ENCODE measurements at places on chromosomes 6 and 20.

DNA sequence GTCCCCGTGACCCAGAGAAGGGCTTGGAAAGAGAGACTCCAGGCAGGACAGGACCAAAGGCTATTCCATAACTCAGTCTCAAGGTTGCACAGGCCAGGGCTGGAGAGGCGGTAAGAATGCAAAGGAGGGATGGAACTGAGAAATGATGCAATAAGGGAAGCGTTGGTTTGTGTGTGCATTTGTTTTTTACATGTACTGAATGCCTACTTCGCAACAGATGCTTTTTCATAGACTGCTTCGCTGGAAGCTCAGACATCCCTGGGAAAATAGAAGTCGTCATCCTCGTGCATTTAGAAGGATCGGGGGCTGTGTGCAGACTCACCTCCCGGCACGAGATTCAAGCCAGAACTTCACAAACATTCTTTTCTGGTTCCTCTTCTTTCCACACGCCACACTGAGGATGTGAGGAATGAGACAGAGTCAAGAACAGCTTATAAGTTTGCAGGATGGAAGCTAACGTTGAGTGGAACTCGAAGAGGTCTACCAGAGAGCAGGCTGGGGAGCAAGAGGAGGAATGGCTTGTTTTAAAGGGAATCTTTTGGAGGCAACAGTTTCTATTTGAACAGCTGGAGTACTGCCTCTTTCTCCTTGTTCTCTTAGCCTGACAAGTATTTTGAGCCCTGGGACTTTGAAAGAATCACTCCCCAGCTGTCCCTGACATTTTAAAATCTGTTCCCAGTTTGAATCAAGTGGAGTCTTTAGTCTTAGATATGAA lies 19.3 kb upstream of the LY86 start:
- peaks cover 3% of the 10 kb centered on the region for H3K4me1 ChIP-seq
- DNase-seq = no peak
- H3K4me3 ChIP-seq = no peak overlapping the region
- H3K27me3 ChIP-seq = no peaks in the 10 kb centered on the region
- H3K36me3 ChIP-seq = peaks cover 14% of the 10 kb centered on the region

GRCh38 chr20:18511571-18511970 lies 3.8 kb downstream of the SEC23B start:
- H3K4me1 ChIP-seq = peaks cover 36% of the 10 kb centered on the region
- no peak overlapping the region for H3K4me3 ChIP-seq
- DNase-seq = no peak
- H3K27me3 ChIP-seq = no peaks in the 10 kb centered on the region
- H3K36me3 ChIP-seq = peaks cover 40% of the 10 kb centered on the region

DNA sequence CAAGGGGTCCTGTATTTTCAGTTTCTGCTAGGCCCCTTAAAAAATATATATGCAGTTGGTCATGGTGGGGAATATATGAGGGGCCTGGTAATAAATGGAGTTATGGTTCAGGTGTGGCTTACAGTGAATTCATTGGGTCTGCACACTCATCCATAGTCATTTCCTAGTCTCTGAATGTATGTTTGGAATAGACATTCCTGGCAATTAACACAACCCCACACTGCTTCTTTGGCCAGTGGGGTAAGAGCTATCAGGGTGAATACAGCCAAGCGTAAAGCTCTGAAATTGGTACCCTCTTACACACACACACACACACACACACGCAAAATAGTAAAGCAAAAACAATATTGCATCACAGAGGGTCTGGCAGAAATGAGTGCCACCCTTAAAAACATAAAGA lies 56.5 kb downstream of the QRSL1 start:
- H3K36me3 ChIP-seq = no peaks in the 10 kb centered on the region
- DNase-seq = no peak
- H3K27me3 ChIP-seq = no peaks in the 10 kb centered on the region
- peaks cover 19% of the 10 kb centered on the region for H3K4me1 ChIP-seq
- H3K4me3 ChIP-seq = no peak overlapping the region

- H3K27me3 ChIP-seq = peaks cover 4% of the 10 kb centered on the region
- no peaks in the 10 kb centered on the region for H3K4me1 ChIP-seq
- H3K36me3 ChIP-seq = no peaks in the 10 kb centered on the region
- H3K27ac ChIP-seq = no peak overlapping the region
Measured at GRCh38 chr6:136446579-136447187, 103.5 kb downstream of the MAP7 start.

DNA sequence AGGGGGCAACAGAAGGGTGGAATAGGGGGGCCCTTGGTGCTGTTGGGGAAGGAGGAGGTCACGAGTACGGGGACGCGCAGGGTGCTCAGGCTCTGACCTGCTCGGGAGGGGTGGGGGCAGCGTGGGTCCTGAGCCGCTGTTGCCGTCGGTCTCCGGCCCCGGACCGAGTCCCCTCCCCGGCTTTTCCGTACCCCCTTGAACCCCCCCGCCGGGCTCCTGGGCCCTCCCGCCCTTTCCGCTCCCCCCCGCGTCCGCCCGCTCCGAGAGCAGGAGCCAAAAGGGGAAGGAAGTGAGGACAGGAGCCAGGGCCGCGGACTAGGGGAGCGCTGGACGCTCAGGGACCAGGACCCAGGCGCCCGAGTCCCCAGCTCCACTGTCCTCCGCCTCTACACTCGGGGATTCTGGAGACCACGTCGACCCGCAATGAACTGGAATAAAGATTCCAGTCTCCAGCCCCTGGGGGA lies at the start of gene RGL2:
RGL2 (minus strand) TSS at position 170 of the 464 bp plus-strand sequence. CDS start 332 bp downstream, outside the sequence.
- H3K36me3 ChIP-seq = peaks cover 46% of the 10 kb centered on the region
- DNase-seq = no peak
- H3K4me3 ChIP-seq = peak within 1 kb of the TSS; percentile 98
- peak within 1 kb of the TSS; percentile 98 for H3K27ac ChIP-seq

DNA sequence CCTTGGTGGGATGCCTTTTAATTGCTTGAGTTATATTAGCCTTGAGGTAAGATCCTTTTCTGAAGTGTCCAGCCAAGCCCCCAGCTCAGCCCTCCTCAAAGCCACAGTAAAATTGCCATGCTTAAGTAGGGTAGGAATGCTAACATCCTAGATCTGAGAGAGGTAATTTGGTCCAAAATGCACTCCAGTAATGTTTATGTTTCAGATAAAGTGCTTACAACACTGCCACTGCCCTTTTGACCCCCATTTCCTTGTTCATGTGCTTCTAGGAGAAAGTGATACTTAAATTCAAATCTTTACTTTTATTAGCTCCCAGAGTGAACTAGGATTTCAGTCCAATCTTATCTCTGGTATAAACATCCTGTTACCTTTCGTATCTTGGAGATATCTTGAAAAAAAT lies 318.0 kb downstream of the BMP2 start:
- no peak overlapping the region for H3K27ac ChIP-seq
- no peaks in the 10 kb centered on the region for H3K27me3 ChIP-seq
- no peak overlapping the region for H3K4me3 ChIP-seq
- no peaks in the 10 kb centered on the region for H3K4me1 ChIP-seq

- H3K27me3 ChIP-seq = no peaks in the 10 kb centered on the region
- H3K4me3 ChIP-seq = no peak overlapping the region
- no peak overlapping the region for H3K27ac ChIP-seq
- DNase-seq = no peak
Measured at GRCh38 chr6:13654496-13654895, 39.4 kb downstream of the NOL7 start.

- DNase-seq = no peak
- peaks cover 49% of the 10 kb centered on the region for H3K36me3 ChIP-seq
- peak overlapping the region; percentile 99 for H3K4me3 ChIP-seq
- peak overlapping the region; percentile 94 for H3K27ac ChIP-seq
Measured at GRCh38 chr6:29943053-29943966, 978 bp downstream of the HLA-A start.

DNA sequence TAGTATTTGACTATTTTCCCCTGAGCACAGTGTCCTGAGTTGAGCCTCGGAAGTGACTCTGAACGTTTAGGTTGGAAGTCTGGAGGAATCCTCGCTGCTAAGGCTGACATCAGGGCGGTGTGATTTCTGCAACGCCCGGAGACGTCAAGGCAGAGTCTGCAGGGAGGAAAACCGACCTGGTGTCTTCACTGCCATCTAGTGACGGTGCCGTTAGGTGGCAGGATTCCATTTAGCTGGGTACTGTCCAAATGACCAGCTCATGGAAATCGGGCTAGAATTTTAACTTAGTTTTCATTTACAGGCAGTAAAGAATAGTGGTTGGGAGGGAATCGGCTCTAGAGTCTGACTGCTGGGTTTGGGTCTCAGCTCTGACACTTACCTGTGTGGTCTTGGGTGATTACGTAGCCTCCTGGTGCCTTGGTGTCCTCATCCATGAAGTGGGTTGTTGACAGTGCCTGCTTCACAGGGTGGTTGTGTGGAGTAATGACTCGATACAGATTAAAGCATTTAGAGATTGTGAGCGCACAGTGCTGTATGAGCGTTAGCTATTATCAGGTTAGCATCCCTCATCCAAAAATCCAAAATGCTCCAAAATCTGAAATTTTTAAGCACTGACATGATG lies 35.0 kb downstream of the FOXF2 start:
- H3K27me3 ChIP-seq = peaks cover 50% of the 10 kb centered on the region
- no peak overlapping the region for H3K4me3 ChIP-seq
- H3K4me1 ChIP-seq = peaks cover 5% of the 10 kb centered on the region
- no peak for DNase-seq

DNA sequence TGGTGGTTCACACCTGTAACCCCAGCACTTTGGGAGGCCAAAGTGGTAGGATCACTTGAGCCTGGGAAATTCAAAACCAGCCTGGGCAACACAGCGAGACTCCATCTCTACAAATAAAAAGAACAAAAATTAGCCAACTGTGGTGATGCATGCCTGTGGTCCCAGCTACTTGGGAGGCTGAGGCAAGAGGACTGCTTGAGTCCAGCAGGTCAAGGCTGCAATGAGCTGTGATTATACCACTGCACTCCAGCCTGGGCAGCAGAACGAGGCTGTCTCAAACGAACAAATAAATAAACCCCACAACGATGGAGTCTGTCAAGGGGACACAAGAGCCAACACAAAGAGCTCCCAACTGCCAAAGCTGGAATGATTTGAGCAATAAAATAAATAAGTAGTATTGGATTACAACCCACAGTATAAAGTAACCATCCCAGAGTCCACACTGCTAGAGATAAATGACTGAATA lies 13.5 kb downstream of the ZMYND8 start:
- DNase-seq = no peak
- no peak overlapping the region for H3K27ac ChIP-seq
- peaks cover 30% of the 10 kb centered on the region for H3K36me3 ChIP-seq
- no peaks in the 10 kb centered on the region for H3K27me3 ChIP-seq

- H3K27ac ChIP-seq = no peak overlapping the region
- no peaks in the 10 kb centered on the region for H3K4me1 ChIP-seq
- peaks cover 33% of the 10 kb centered on the region for H3K27me3 ChIP-seq
- H3K36me3 ChIP-seq = no peaks in the 10 kb centered on the region
- DNase-seq = no peak
Measured at GRCh38 chr6:29666826-29667130, 9.9 kb downstream of the MOG start.

- DNase-seq = no peak
- no peaks in the 10 kb centered on the region for H3K36me3 ChIP-seq
- H3K4me3 ChIP-seq = no peak overlapping the region
- no peaks in the 10 kb centered on the region for H3K4me1 ChIP-seq
- H3K27me3 ChIP-seq = no peaks in the 10 kb centered on the region
Measured at GRCh38 chr6:93474733-93475179, 55.4 kb upstream of the EPHA7 start.

- no peaks in the 10 kb centered on the region for H3K27me3 ChIP-seq
- no peaks in the 10 kb centered on the region for H3K36me3 ChIP-seq
- DNase-seq = no peak
Measured at GRCh38 chr6:145270464-145270863, 464.9 kb downstream of the EPM2A start.

- H3K27ac ChIP-seq = no peak overlapping the region
- peaks cover 4% of the 10 kb centered on the region for H3K27me3 ChIP-seq
- DNase-seq = no peak
- no peak overlapping the region for H3K4me3 ChIP-seq
- H3K36me3 ChIP-seq = no peaks in the 10 kb centered on the region
Measured at GRCh38 chr20:42530855-42531448, 658.8 kb downstream of the PTPRT start.

GRCh38 chr6:166618866-166619761 lies 7.9 kb downstream of the RPS6KA2 start:
- H3K4me1 ChIP-seq = peaks cover 3% of the 10 kb centered on the region
- H3K36me3 ChIP-seq = peaks cover 15% of the 10 kb centered on the region
- no peak for DNase-seq
- H3K4me3 ChIP-seq = no peak overlapping the region
- H3K27me3 ChIP-seq = no peaks in the 10 kb centered on the region
- H3K27ac ChIP-seq = no peak overlapping the region

Data from stimulated activated naive B cell treated with anti-CD40 and anti-IgM and Interleukin-4, amounts not matched to agents 10 μg/mL and 1 μg/mL and 100 μg/mL, for 72 hours (primary cell).